Activated naive CD8-positive, alpha-beta T cell treated with anti-CD3 and anti-CD28 coated beads, Interleukin-2, amount 50 U/mL, for 16 hours (primary cell): ENCODE measurements at places on chromosomes 13 and 19.

DNA sequence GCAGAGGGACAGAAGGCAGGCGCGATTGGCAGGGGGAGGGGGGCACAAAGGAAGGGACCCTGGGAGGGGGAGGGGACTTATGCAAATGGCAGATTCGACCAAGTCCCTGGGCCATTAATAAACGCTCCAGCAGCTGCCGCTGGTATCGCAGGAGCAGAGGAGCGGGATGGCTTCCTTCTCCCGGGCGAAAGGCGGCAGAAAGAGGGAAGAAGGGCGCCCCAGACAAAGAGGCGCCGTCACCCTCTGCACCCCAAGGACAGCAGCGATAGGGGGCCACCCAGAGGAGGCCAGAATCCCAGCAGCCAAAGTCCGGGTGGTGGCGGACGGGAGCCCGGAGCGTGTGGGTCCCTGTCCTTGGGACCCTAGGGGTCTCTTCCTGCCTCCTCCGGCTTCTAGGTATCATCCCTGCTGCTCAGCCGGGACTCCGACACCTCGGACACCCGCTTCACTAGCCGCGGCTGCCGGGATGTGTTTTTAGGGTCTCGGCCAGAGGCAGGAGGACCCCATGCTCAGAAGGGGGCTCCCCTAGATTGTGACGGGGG is 1.9 kb downstream of the PTPRS start:
- no peak for DNase-seq

DNA sequence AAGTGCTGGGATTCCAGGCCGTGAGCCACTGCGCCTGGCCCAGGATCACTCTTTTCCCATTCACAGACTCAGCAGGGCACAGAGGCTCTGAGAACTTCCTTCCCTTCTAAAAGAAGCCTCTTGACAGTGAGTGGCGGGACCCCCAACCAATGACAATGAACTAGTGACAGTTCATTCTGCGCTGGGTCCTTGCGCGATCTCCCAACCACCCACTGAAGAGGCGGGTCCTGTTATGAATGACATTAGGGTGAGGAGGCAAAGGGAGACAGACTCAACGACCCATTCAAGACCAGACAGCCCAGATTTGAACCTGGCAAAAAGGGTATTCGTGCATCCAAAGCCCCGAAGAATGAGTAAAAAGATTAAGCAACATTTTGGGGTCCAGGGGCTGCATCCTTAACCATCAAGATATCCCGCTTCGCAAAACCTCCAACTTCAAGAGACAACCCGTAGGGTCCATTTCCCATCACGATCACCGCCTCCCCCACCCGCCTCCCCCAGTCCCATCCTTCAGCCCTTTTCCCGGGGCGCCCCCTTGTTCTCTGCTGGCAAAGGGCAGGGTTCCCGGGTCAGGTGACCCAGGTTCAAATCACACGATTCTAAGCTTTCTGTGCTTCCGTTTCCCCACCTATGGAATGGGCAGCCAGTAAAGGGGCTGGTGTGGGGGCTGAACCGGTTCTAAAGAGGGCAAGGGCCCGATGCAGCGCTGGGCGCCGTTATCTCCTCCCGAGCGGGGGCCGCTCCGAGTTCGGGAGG is 719 bp downstream of the SUGP2 start:
- DNase-seq: peak; percentile 79

- no peak for DNase-seq
Measured at GRCh38 chr19:29524912-29525831, 622 bp upstream of the VSTM2B start.

GRCh38 chr19:12792853-12793289 is 1.6 kb downstream of the JUNB start:
- DNase-seq: no peak

DNA sequence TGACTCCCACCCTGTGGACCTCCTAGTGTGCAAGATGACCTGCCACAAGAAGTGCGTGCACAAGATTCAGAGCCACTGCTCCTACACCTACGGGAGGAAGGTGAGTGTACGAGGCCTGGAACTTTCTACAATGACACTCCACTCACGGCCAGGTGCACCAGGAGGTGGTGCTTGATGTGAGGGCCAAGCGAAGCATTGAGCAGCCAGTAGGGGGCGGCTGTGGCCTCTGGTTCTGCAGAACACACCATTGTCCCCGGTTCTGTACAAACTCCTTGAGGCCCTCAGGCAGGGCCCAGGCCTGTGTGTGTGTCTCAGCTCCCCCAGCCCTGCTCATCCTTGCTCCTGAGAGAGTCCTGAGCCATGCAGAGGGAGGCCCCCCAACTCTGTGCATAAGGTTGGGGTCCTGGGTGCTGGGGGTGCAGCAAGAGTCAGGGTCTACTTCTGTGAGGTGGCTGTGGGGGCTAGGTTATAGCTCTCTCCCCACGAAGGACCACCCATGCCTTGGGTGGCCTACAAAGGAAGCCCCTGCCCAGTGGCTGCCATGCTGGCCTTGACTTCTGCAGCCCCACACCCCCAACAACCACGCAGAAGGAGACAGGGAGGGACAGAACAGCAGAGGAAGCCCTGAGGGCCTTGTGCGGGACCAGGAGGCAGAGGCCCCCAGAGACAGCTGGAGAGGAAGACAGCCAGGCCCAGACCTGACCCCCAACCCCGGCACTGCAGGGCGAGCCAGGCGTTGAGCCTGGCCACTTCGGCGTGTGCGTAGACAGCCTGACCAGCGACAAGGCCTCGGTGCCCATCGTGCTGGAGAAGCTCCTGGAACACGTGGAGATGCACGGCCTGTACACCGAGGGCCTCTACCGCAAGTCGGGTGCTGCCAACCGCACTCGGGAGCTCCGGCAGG is 9.7 kb upstream of the USE1 start:
- DNase-seq: no peak
